DMS53 (cell line): ENCODE measurements at places on chromosomes 5 and 9.
A peak's percentile ranks its signal among the peaks of the same experiment; 100 is the strongest.

DNA sequence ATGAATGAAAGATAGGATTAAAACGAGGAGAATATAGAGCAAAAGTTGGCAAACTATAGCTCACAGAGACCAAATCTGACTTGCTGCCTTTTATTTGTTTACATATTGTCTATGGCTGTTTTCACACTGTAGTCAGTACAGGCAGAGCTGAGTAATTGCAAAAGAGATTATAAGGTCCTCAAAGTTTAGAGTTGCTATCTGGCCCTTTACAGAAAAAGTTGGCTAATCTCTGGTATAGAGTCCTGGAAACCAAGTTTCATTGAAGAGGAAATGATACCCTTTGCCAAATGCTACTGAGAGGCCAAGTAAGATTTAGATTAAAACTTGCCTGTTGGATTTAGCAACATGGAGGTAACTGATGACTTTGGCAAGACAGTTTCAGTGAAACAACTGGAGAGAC, 36.0 kb downstream of the LYRM7 start:
- no peak for DNase-seq

- no peak for DNase-seq
These were observed 147.9 kb downstream of the C5orf15 start for GRCh38 chr5:133820507-133820906.

DNA sequence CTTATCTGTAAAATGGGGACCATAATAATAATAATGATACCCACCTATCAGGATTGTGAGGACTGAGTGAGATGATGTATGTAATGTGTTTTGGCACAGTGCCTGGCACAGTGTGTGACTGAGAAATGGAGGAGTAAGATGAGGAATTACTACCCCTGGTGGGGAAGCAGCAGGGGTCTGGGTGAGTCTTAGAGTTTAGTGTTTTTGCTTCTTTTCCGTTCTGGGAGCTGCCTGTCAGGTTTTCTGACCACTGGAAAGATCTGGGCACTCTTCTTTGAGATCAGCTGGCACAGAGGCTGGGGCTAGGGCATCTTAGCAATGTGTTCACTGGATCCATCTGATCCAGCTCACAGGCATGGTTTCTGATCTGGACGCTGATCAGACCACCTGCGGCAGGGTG, 8.5 kb downstream of the LCP2 start:
- DNase-seq = no peak

GRCh38 chr5:55713871-55714270, 1.7 kb upstream of the SLC38A9 start:
- DNase-seq = no peak

DNA sequence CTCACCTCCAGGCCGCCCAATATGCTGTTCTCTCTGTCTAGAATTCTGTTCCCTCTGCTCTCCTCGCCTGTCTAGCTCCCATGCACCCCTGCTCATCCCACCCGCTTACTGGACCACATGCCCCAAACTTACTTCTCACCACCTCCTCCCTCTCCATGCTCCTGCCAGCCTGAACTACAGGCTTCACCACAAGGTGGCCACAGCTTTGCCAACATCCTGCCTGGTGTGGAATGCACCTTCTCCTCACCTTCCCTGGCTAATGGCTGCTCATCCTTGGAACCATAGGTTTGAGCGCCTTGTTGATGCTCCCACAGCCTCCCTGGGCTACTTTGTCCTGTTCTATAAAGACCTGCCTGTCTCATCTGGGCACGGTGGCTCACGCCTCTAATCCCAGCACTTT, 9.6 kb downstream of the LAMC3 start:
- peak; percentile 46 for DNase-seq

DNA sequence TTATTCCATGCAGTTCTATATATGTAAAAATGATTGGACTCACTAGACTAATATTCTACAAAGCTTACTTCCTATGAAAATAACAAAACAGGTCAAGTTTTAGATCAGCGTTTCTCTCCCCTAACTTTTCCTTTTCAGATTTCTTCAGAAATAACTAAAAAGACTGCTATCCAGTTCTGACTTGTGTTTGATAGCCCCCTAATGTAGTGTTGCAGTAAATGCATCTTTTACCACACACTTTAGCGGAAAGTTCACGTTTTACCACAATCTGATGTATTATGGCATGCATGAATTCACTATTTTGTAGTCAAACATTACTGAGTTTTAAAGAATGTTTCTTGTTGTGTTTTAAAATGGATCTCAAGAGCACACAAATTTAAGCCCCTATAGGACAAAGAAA, 292.7 kb downstream of the RAB3C start:
- DNase-seq = no peak

DNA sequence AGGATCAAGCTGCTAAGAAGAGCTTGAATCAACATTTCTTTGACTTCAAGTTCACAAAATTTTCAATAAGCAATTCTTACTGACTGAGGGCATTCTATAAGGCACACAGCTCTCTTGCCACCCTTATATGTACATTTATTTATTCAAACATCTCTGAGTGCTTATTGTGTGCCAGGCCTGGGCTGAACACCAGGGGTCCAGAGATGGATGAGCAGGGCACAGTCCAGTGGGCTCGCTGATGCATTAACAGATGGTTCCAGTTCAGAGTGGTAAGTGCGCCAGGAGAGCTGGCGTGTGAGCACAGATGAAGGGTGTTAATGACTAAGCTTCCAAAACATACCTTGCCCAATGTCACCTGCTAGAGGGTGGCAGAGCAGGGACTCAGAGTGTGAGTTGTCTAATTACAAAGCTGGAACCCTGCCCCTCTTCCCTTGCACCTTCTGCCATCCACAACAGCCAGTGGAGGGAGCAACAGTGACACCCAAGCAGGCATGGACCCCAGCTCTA, 24.6 kb downstream of the ALG2 start:
- no peak for DNase-seq

DNA sequence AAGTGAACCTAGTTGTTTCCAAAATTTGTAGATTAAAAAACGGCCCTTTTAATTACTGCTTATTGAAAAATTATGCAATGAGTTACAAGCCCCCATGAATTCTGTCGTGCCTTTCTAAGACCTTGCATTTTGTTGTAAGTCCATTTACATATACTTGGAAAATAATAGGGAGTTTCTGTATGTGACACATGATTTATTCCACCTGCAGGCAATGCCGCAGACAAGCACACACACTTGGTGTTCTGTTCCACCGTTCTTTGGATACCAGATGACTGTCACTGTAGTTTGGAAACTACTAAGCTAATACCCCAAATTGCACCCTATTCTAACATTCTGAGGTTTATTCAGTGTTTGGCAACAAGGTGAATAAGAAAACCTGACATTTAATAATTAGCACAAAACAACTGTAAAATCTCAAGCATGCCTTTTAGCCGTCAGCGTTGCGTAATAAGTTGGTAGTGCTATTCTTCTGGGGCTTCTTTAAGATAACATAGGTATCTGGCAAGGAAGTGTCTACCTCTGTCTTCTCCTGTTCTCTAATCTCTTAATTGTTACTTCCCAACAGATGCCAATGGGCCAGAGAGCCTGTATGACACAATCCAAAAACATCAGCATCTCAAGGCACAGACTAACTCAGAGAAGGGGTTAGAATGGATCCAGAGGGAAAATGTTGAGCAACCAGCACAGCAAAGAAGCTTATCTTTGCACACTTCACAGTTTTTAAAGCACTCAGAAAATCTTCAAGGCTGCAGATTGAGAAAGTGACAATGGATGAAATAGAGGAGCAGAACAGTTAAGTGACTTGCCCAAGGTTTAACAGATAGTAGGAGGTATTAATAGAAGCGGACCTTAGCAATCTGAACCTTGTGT, 48.2 kb upstream of the DPYSL3 start:
- no peak for DNase-seq

GRCh38 chr5:134462047-134462575, 50.4 kb upstream of the CDKN2AIPNL start:
- no peak for DNase-seq

GRCh38 chr9:136754059-136754572, 3.9 kb downstream of the LCN8 start:
- peak; percentile 88 for DNase-seq

DNA sequence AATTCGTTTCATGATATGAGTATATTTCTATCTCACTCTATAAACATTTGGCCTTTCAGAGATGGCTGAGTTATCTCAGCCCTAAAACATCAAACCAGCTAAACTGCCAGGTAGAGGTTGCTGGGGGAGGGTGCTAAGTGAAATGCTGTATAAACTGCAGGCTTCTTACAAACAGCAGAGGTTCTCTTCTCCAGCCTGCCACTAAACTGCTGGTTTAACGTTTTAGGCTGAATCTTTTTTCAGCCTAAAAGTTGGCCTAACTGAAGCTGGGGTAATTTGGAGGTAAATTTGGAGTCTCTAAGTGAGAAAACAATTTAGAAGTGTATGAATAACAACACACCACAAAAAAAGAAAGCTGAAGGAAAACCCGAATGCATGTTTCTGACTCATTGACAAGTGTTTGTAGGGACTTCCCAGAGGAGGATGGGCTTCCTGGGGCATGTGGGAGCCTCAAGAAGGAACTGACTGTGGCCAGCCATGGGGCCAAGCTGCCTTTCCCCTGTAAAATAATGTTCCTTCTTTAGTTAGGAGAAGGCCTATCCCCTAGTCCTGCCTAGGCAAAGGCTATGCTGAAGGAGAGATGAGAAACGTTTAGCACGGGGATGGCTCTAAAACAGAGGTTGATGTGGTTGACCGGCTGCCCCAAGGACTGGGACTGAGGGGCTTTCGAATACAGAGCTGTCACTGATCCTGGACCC, 44.3 kb downstream of the SLC28A3 start:
- peak; percentile 15 for DNase-seq

DNA sequence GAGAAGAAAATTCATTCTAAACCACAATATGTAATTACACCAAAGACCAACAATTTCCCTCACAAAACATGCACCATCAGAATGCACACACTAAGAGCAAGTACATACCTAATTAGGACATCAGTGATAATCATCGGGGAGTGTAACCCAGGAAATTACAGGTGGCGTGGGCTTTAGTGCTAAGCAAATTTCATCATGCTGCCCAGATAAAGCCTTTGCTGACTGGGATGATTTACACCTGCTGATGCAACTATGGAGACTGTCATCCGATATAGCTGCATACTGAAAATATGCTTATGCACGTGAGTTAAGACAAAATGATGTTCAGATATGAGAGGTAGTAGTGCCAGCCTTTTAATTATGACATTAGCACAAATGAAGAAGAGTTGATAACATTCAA, 123.2 kb downstream of the DCP2 start:
- peak; percentile 6 for DNase-seq

- DNase-seq = no peak
These were observed 37.2 kb downstream of the GRAMD2B start for GRCh38 chr5:126460459-126460858.

- no peak for DNase-seq
These were observed 324.6 kb downstream of the TMEM232 start for GRCh38 chr5:110401881-110402280.

DNA sequence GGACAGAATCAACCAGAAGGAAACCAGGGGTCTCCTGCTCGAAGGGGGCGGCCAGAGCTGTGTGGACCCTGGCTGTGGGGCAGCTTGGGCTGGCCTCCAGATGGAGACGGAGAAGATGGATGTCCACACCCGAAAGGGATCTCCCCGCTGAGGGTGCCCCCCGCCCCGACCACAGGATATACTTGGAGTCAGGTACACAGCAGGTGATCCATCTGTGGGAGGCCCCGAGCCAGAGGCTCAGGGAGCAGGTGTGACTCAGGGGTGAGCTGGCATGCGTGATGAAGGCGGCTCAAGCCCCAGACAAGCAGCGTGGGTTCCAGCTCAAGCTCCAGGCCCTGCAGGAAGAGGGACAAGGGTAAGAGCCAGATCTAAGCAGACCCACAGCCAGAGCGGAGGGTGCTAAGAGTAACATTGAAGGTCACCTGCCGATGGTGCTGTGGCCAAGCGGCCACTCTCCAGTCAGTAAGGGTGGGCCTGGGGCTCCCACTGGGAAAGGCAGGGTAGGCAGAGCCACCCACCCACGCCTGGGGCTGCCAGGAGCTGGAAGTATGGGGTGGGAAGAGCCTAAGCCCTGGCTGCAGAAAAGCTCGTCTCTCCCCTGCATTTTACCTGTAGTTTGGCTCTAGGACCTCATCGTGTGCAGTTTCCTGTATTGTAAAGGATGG, 30.6 kb upstream of the MVB12B start:
- peak; percentile 25 for DNase-seq

DNA sequence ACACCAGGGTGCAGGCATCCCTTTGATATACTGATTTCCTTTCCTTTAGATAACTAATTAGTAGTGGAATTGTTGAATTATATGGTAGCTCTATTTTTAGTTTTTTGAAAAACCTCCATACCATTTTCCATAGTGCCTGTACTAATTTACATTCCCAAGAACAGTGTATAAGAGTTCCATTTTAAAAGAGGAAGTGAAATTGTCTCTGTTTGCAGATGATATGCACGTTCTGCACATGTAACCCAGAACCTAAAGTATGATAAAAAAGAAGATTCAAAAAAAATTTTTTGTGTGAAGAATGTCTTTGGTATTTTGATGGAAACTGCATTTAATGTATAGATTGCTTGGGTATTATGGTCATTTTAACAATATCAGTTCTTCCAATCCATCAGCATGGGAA, 424.0 kb upstream of the CCNH start:
- no peak for DNase-seq

DNA sequence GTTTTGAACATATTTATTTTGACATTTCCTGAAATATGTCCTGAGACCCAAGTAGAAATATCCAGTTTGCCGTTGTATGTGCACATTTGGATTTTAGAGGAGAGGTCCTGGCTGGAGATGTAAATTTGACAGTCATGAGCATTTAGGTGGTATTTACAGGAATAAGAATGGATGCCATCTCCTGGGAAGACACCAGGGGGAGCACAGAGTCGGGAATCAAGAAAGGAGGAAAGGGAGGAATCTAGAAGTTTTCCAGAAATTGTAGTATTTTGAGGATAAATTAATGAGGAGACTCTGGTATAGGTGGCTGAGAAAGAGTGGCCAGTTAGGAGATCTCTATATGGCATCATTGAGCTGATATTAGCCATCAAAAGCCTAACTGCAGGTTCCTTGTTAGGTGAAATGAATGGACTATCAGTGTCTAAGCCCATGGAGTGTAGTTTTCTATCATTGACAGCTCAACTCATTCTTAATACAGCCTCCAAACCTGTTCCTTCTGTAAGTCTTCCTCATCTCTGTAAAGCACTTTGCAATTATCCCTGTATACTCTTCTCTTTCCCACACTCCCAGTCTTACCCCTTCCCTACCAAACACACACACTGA, 7.2 kb downstream of the GAPT start:
- peak; percentile 63 for DNase-seq

- no peak for DNase-seq
These were observed 31.7 kb upstream of the NR3C1 start for GRCh38 chr5:143435210-143435657.

- DNase-seq = peak; percentile 4
These were observed 303.4 kb downstream of the ADGRV1 start for GRCh38 chr5:90861843-90862586.

- DNase-seq = no peak
These were observed 367.6 kb downstream of the GLIS3 start for GRCh38 chr9:3931996-3932906.
